SJSA1 (cell line): ENCODE measurements at places on chromosomes 16 and 17. TPM values are rescaled to one million over a fixed set of nuclear protein-coding genes. Genes with fewer than 3 reads are reported as not detected.

DNA sequence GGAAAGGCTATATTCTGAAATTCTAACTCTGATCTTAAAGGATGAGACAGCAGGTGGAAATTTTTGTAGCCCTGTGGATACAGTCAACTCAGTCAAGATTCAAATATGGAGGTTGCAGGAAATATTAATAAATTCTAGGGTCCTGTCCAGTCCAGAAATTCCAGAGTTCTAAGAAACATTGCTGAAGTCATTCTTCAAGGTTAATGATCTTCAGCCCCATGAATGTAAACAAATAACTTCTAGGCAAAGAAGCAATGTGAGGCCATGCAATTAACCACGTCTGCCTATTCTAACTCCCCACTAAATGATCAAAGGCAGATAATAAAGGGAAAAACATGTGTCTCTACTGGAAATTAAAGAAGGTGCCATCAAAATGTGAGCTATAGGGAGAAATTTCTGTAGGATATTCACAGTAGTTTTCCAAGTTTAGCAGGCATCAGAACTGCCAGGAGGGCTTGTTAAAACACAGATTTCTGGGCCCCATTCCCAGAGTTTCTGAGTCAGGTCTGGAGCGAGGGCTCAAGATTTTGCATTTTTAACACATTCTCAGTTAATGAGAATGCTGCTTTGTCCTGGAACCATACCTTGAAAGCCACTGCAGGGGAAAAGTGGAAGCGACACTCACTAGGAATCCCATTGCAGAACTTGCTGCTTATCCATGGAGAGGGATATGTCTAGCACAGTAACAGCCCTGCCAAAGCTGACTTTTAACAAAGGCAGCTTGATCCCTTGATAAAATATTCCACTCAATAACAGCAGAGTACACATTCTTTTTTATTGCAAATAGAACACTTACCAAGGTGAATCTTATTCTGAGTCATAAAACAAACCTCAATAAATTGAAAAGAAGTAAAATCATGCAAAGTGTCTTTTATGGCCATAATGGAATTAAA, 61.8 kb downstream of the DNAH3 start:
- no peak for DNase-seq
- H3K4me3 ChIP-seq, result no peak overlapping the region
- no peaks in the 10 kb centered on the region for H3K4me1 ChIP-seq
- H3K27me3 ChIP-seq, result 0 out of 2 replicates have a peak, but pooled peaks cover 3% of the 10 kb centered on the region
- H3K27ac ChIP-seq, result no peak overlapping the region
- no peaks in the 10 kb centered on the region for H3K36me3 ChIP-seq

- H3K4me1 ChIP-seq, result peaks cover 20% of the 10 kb centered on the region
- H3K36me3 ChIP-seq, result peaks cover 30% of the 10 kb centered on the region
- no peak for DNase-seq
These were observed 2.2 kb downstream of the GSPT1 start for GRCh38 chr16:11913425-11914079.

DNA sequence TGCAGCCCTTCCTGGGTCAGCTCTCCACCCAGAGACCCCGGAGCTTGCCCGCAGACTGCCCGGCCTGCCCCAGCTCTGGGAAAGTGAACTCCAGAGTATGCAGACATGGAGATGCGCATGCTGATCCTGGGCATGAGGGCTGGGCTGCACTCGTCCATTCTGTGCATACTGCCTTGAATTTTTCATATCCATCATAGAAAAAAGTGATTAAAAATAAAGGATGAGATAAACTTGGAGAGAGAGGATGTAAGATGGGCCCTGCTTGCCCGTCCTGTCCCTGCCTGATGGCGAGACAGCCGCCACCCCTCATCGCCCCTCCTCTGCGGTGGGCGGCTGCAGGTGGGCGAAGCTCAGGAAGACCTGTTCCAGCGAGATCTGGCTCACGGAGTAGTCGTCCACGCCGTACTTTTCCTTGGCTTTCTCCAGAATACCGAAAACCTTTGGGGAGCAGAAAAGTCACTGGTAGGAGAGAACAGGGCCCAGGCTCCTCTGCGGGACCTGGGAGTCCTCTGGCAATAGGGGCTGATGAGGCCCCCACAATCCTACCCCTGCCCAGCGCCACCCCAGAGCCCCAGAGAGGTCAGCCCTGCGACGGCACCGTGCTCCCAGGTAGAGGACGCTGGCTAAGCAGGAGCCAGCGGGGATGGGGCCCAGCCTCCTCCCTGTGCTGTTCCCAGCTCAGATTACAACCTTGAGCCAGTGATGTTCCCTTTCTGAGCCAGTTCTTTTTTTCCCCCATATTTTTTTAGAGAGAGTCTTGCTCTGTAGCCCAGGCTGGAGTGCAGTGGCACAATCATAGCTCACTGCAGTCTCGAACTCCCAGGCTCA, 8.7 kb upstream of the RNPS1 start:
- peaks cover 54% of the 10 kb centered on the region for H3K27me3 ChIP-seq
- no peaks in the 10 kb centered on the region; the same call in 1 of the 2 replicates for H3K36me3 ChIP-seq
- H3K4me3 ChIP-seq, result no peak overlapping the region
- no peak for DNase-seq
- H3K27ac ChIP-seq, result no peak overlapping the region
- H3K4me1 ChIP-seq, result no peaks in the 10 kb centered on the region

KCNH4 gene
- not detected in 2 replicates for total RNA-seq

PLK1 gene
- 72.9 and 86.5 TPM in 2 replicates for total RNA-seq

HYDIN gene
- total RNA-seq, result 0.16 TPM in 1 of 2 replicates, not detected in the other

SULT1A1 gene
- total RNA-seq, result 0.79 TPM in 1 of 2 replicates, not detected in the other
